ENCODE measurements at places on chromosomes 2 and 18. TPM values are rescaled to one million over a fixed set of nuclear protein-coding genes. Genes with fewer than 3 reads are reported as not detected.

Gene RIT2
- not detected for total RNA-seq

Gene CYP27C1
- not detected for total RNA-seq

Gene SRD5A2
- not detected for total RNA-seq

Gene SNORC
- 0.83 TPM for total RNA-seq

Gene GPR155
- 6.4 TPM for total RNA-seq

Gene LRRC30
- not detected for total RNA-seq

Gene DUSP2
- 1.0 TPM for total RNA-seq

Gene ARHGAP15
- not detected for total RNA-seq

DNA sequence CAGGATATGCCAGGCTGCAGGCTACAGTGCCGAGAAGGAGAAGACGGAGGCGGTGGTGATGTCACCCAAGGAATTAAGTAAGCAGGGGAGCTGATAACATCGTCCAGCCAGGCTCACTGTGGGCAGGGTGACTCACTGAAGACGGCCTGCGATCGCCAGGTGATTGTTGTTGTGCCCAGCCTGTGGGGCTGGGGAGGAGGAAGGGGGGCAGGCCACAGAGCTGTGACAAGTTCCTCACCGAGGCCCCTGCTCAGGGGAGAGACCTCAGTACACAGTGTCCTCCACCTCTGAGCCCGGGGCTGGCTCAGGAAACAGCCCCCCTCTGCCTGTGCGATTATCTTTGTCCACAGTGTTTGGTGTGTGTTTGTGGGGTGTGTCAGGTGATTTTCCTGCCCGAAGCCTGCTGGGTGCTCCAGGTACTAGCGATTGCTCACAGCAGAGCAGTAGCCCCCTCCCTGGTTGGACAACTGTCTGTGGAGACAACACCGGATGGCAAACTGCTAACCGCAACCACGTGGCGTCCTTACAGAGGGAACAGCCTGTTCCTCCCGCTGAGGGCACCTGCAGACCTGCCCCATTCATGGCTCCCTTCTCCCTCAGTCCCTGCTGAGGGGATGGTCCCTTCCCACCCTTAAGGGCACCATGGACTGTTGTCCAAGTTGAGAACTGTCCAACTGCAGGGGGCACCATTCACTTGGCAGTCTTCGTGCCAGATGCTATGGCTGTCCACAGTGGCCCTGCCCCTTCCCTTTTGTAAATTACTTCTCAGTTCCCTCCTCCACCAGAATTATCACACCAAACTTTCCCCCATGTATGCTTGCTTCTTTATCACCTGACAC lies 95.1 kb downstream of the ZFP36L2 start:
- peak; percentile 95 for DNase-seq

- DNase-seq = no peak
Measured at GRCh38 chr2:216420367-216421101, 8.2 kb downstream of the SMARCAL1 start.

GRCh38 chr2:30398084-30398873 lies 48.8 kb upstream of the LCLAT1 start:
- DNase-seq = no peak

- DNase-seq = peak; percentile 95
Measured at GRCh38 chr2:207133820-207134519, 31.8 kb downstream of the KLF7 start.

GRCh38 chr18:72846736-72847533 lies 20.9 kb downstream of the NETO1 start:
- peak; percentile 40 for DNase-seq

- DNase-seq = peak; percentile 53
Measured at GRCh38 chr2:221791844-221792243, 219.7 kb upstream of the EPHA4 start.

DNA sequence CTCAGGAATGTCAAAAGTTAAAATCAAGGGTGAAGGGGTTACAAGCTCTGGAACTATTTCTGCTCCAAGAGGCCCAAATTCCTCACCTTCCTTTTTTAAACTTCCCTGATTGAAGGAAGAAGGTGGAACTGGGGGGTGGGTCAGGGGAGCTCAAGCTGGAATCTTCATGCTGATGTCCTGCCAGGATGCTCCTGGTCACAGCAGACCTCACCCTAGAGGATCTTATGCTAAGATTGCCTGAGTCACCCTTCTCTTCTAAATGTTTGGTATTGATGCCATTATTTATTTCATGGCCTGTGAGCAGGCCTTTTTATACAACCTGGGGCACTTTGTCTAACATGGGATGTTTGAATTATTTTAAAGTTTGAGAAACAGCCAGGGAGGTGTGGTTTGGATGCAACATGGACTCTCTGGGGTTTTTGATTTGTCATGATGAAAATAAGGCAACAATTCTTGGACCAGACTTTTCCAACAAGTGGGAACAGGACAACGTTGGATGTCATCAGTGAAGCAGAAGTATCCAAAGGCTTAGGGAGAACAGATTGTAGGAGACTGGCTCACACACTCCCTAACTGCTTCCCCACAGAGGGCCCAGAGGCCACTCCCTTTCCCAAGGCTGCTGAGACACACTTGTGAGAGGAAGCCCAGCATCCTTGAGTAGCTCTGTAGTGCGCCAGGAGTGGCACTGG lies 420.2 kb upstream of the MEX3C start:
- peak; percentile 14 for DNase-seq

- DNase-seq = peak; percentile 69
Measured at GRCh38 chr2:236997069-236997715, 88.5 kb upstream of the COPS8 start.

- no peak for DNase-seq
Measured at GRCh38 chr2:5339473-5339872, 352.7 kb upstream of the SOX11 start.

DNA sequence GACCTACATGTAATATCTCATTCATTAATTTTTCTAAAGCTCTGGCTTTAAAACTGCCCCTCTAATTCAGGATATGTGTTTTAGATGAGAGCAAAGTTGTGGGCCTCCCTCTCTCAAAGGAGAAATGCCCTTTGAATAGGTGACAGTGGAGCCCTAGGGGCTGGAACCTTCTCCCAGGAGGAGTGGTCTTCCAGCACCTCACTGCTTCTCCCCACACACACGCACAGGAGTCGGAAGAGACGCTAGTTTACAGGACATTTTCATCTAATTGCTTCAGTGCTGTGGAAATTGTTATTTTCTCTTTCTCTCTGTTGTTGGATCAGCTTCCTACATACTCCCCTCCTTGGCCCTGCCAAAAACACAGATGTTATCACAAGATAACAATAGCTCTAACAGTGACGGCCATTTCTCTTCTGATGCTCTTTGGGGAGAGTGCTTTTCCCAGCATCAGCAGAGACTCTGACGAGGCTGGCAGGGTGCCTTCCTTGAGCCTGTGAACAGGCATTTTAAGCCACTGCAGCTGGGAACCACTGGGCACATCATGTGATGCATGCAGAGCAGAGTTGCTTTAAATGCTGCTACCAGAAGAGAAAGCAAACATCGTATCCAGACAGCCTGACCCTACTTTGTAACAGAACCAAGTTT lies 209.4 kb upstream of the SP5 start:
- no peak for DNase-seq

DNA sequence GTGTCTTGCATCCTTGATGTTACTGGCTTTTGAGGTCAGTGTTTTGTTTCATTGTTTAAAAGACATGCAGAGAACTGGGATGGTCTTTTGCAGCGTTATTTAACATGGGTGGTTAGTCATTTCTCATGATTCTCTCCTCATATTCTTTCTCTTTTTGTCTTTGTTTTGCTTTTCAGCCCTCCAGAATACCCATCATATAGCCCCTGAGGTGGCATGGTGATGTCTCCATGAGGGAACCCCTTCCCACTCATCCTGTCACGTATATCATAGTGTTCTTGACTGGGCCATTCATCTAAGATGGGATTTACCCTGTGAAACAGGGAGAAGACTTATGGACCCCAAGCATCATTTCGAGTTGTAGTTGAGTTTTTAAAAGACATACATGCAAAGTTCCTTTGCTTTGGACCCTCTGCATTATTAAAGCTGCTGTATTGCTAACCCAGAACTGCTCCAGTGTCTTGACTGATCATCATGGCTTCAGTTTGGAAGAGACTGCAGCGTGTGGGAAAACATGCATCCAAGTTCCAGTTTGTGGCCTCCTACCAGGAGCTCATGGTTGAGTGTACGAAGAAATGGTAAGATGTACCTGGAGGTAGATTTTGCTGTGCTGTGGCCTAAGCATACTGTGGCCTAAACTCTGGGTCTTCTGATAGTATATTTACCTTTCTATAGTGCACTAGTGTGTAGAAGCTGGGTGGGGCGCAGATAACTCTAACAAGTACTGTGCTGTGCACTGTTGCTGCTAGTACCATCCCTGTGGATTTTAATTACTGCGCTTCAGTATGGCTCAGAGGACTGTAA lies 1.4 kb downstream of the EHBP1 start:
- no peak for DNase-seq

DNA sequence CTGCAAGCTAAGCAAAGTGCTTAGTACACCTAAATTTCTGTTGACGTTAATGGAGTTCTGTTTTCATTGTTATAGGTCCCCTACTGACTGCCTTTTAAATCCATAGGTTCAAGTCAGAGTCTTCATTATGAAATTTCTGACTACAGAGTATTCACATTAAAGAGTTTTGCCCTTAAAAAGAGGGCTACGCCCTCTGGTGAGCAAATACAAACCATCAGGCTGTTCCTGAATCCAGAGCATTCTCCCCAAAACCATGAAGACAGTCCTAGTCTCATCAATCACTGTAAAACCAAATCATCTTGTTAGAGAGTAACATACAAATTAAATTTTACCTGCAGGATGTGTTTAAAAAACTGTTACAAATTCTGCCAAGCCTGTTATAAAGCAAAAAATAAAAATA lies 1091.7 kb downstream of the TDRD15 start:
- no peak for DNase-seq

DNA sequence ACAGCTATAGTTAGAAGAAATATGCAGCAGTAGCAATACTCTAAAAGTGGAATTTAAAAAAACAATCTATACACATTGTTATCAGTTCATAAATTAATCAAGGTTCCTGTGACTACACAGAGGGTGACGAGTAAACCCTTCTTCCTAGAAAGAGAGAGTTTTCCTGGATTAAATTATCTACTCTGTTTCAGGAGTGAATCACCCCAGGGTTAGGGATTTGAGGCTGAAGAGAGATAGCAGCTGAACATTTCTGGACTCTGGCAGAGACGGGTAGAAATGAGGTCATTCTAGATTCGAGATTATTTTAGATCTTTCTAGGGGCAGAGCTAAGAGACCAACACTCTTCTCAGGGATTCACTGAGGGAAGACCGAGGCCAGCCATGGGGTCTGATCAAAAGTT lies 38.8 kb upstream of the PMAIP1 start:
- DNase-seq = no peak

DNA sequence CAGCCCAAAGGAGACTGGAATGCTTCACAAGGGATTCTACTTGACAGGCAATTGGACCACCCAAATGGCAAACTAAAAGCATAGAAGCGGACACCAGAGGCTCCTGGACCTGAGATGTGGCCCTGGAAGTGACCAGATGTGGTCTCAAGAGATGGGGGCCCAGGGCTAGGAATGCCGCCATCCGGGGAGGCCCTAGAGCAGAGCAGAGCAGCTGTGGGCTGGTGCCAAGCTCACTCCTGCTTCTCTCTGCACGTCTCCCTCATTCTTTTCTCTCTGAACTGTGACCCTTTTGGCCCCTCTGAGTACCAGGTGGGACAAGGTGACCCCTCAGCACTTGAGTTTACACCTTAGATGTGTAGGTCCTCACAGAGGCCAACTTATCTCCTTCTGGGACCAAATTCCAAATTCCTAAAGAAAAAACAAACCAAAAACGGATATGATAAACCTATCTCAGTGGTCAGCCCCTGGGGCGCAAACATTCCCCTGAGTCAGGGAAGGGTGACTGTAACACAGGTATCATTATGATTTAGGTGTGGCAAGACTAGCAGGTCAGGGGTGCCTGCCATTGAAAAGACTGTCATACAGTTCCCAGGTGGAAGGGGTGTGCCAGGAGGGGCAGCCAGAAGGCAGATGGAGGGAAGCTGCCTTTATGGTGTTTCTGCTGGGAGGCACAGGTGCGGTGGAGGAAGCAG lies 6.5 kb upstream of the IL1R2 start:
- no peak for DNase-seq

GRCh38 chr2:201470821-201471731 lies 19.5 kb downstream of the STRADB start:
- DNase-seq = peak; percentile 58

- DNase-seq = no peak
Measured at GRCh38 chr2:58594175-58594574, 353.1 kb upstream of the FANCL start.

- DNase-seq = peak; percentile 20
Measured at GRCh38 chr2:136135921-136136906, 18.3 kb upstream of the CXCR4 start.

DNA sequence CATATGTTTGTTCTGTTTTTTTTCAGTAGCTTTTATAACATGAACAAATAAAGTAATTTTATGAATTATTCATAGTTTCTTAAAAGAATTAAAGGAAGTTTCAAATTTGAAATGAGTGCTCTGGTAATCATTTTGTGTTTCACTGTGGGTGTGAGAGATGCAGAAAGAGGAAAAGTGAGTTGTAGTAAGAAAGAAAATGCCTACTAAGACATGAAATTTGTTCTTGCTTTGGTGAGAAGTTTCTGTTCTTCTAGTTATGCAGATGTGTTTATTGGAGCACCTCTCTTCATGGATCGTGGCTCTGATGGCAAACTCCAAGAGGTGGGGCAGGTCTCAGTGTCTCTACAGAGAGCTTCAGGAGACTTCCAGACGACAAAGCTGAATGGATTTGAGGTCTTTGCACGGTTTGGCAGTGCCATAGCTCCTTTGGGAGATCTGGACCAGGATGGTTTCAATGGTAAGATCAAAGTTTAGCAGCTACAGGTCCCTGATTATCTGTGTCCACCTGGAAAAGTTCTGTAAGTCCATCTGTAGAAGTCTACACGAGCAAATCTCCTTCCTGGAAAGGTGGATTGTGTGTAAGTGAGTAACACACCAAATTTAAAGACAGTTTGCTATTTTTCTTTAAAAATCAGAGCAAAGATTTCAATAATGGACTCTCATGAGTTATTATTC lies 51.4 kb downstream of the ITGAV start:
- DNase-seq = no peak

DNA sequence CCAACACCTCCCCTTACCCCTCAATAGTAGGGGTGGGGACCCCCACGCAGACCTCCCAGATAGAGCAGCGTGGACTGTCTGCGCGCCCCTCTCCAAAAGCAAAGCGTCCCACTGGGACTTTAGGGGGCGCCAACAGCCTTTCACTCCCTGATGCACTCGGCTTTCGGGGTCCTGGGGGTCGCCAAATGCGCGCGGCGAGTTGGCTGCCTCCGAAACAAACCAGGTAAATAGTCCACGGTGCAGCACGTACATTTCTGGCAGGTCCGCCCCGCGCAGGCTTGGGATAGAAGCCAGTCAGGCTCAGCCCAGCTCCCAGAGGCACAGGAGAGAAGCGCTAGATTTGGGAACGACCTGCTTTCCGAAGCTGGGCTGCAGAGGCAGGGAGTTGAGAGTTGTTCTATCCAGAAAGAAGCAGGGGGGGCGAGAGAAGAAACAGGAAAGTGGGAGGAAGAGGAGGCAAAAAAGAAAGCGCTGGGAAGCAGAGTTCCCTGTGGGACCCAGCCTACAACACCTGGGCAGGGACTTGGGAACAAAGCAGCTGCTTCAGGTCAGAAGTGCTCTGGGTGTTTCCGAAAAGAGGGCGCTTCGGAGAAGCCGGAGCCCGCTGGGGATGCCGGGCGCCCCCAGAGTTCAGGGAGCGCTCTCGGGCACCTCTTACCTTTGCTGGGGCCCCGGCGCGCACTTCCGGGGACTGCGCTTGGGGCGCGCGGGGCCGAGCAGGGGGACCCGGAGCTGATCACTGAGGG lies 544 bp downstream of the EVA1A start:
- peak; percentile 47 for DNase-seq
